ENCODE measurements at places on chromosomes 4 and X. TPM values are rescaled to one million over a fixed set of nuclear protein-coding genes. Genes with fewer than 3 reads are reported as not detected.

DNA sequence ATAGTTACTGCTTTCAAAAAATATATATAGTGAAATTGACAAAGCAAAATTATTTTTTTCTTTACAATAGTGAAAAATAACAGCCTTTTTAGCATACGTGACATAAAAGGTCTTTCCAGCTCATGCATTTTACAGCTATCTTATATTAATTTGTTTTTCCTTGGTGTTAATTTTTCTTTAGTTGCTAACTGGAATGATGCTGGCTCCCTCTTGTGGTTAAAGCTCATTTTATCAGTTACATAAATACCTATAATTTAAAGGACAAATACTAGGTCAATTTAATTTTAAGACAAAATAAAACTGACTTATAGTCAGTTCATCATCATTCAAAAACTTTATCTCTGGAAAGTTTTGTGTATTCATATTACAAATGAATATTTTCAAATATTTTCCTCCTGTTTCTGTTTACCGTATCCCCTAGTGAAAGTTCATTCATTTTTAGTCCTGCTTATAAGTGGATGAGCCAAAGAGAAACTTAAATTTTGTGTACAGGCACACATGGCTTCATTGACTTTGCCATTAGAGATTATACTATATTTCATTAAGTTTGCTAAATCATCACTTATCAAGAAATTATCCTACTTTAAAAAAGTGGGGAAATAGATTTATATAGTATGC is 9.9 kb upstream of the ANAPC4 start:
- peak; percentile 23 for DNase-seq

GRCh38 chr4:176443646-176444409 is 124.1 kb downstream of the SPCS3 start:
- no peak for DNase-seq

- no peak for DNase-seq
These were observed 201.9 kb upstream of the MAMLD1 start for GRCh38 chrX:150161193-150161592.

- DNase-seq = no peak
These were observed 101.1 kb downstream of the PHOX2B start for GRCh38 chr4:41647383-41647782.

- no peak for DNase-seq
These were observed 209.7 kb downstream of the CEP135 start for GRCh38 chr4:56158483-56158882.

GRCh38 chr4:100869276-100869675 is 351.5 kb upstream of the EMCN start:
- no peak for DNase-seq

DNA sequence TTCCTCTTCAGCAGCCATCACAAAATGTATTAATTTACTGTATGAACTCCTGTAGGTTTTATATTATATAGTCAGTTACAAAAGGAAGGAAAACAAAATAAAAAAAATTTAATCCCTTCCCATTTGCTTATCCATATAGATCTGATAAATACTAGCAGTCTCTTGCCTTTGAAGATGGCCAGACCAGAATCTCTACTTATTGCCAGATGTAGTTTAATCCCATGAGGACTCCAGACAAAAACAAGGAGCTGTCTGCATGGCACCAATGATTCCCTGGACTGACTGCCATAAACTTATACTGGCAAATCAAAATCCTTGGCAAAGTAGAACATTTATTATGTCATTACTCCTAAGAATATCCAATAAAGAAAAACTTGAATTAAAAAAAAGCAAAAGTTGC is 223.3 kb upstream of the MAB21L2 start:
- no peak for DNase-seq

GRCh38 chrX:118355225-118355920 is 9.5 kb downstream of the WDR44 start:
- DNase-seq = no peak

GRCh38 chrX:150700107-150700506 is 6.9 kb downstream of the MTMR1 start:
- no peak for DNase-seq

GRCh38 chr4:61533140-61533539 is 333.0 kb downstream of the ADGRL3 start:
- no peak for DNase-seq

DNA sequence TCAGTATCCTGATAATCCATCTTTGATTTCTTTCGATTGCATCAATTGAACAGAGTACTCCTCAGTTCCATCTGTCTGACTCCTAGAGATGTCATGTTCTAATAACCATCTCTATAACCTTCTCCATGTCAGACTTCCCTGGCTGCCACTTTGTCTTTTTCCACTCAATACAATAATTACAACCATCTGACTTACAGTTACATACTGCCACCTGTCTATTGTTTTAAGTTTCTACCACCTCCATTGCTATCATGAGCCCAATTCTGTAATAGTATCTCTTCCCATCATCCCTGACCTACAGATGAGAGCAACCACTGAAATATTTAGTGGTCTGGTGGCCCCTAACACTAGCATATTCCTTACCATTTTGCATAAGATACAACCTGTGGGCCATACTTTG is 439.2 kb upstream of the FAM47C start:
- DNase-seq = no peak

DNA sequence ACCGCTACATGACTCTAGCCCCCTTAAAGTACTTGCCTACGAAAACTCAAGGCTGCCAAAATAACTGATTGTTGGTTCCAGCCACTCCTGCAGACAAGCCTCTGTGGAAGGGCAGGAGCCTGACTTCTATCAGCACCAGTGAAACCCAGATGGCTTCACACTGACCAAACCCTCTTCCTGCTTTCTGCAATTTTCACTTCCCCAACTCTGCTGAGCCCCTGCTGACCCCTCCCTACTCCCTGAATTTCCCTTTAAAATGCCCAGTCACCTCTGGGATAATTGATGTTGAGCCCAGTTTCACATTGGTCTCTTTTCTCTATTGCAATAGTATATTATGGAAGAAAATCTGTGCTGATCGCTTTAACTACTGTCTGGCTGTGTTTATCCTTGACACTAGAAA is 61.6 kb upstream of the STS start:
- no peak for DNase-seq

GRCh38 chr4:23720556-23720955 is 169.3 kb downstream of the PPARGC1A start:
- DNase-seq = no peak

- no peak for DNase-seq
These were observed 2201.2 kb downstream of the ARAP2 start for GRCh38 chr4:34043131-34043530.

DNA sequence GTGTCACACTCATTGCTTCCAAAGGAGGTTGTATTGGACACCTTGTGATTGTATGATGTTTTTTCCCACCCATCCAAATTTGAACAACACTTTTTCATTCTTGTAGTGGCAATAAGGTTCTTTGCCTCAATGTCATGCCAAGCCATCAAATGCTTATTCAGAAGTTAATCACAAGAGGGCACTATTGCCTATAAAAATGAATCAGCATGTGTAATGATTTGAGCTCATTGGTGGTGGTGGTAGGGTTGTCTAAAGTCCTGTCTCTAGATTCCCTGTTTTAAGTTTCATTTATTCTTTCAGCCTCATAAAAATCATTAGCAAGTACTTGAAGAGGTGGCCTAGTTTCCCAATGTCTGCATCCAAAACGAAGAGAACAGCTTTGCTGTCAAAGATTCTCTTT is 37.0 kb downstream of the IRS4 start:
- peak; percentile 14 for DNase-seq

DNA sequence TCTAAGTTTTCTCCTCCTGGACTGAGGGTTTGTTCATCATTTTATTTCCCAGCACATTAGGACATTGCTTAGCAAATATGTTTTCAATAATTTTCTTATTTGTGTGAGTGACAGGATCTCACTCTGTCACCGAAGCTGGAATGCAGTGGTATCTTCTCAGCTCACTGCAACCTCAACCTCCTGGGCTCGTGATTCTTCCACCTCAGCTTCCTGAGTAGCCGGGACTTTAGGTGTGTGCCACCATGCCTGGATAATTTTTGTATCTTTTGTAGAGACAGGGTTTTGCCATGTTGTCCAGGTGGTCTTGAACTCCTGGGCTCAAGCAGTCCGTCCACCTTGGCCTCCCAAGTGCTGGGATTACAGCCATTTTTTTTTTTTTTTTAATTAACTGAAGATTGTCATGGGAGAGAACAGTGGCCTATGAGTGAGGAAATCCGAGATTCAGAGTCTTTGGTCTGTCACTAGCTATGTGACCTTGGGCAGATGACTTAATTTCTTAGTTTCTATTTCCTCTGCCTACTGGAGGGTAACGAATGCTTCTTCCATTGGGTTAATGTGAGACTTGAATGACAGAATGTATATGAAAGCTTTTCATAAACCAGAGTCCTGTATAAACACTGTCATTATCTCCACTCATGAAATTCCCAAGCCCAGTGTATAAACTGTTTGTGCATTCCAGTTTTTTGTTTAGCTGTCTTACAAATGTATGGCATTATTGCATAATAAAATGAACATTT is 23.9 kb downstream of the MOB1B start:
- DNase-seq = no peak

- DNase-seq = peak; percentile 92
These were observed 26.6 kb downstream of the ADRA2C start for GRCh38 chr4:3792813-3793212.

GRCh38 chr4:98319021-98319420 is 57.8 kb downstream of the RAP1GDS1 start:
- no peak for DNase-seq

PIR gene
- total RNA-seq = 56.9 TPM

CCNB3 gene
- 0.10 TPM for total RNA-seq

POLN gene
- 2.4 TPM for total RNA-seq

PROM1 gene
- total RNA-seq = 53.4 TPM

SRPK3 gene
- total RNA-seq = not detected

UGT2A1 gene
- 0.42 TPM for total RNA-seq

TBX22 gene
- 1.3 TPM for total RNA-seq

UCP1 gene
- total RNA-seq = not detected

CENPVL2 gene
- 1.3 TPM for total RNA-seq

TMPRSS11F gene
- not detected for total RNA-seq
